ENCODE measurements at places on chromosomes 3 and 15.

GRCh38 chr3:51691021-51691420 lies 15.8 kb upstream of the GRM2 start:
- DNase-seq: no peak

DNA sequence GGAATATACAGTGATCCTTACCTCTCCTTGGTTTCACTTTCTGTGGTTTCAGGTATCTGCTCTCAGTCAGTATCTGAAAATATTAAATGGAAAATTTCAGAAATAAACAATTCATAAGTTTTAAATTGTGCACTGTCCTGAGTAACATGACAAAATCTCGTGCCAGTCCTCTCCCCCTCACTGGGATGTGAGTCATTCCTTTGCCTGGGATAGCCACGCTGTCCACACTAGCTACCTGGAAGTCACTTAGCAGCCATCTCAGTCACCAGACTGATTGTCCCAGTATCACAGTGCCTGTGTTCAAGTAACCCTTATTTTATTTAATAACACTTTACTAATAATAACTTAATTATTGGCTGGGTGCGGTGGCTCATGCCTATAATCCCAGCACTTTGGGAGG lies 15.3 kb upstream of the KLHL25 start:
- DNase-seq: no peak

GRCh38 chr3:128112357-128112968 lies 11.1 kb downstream of the RUVBL1 start:
- no peak for DNase-seq

GRCh38 chr3:124125315-124125714 lies 133.4 kb upstream of the ROPN1 start:
- DNase-seq: no peak

DNA sequence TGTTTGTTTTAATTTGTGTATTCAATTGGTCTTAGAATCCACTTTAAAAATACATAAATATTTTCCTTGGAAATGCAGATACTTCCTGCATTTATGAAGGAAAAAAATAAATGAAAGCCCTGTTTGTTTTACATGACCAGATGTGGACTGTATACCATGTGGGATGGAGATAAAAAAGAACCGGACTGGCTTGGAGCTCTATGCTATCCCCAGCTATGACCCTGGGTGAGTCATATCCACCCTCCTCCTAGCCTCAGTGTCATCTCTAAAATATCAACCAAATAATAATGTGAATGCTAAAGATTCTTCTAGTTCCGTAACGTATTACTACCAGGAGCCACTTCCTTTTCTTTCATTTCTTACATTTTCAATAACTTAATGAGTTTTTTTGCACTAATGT lies 44.5 kb upstream of the PDZRN3 start:
- DNase-seq: no peak

Data from stimulated activated CD8-positive, alpha-beta memory T cell treated with anti-CD3 and anti-CD28 coated beads, Interleukin-7, amount 100 ng/mL, for 1 hour (primary cell).